RWPE2 (cell line): ENCODE measurements at places on chromosomes 7 and 10.

DNA sequence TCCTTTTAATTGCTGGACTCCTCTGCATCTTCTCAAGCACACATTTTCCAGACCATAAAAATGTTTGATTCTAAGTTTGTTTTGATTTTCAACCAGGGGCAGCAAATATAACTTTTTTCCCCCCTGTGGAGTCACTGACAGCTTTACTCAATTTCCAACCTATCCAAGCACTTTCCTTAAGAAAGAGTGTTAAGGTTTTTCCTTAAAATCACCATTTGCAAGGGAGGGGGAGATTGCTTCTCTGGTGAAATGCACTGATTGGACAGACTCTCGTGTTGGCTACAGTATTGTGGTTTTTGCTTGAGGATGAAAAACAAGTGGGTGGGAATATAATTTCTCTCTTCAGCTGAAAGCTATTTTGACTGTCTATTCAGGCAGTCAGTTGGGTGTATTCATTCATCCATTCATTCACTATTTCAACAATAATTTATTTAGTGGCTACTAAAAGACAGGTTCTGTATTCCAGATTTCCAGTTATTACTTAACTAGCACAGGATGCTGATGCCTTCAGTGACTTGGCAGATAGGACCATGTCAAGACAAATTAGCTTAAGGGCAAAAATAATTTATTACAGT, 146.3 kb downstream of the BAMBI start:
- H3K27ac ChIP-seq: no peak overlapping the region
- no peak for DNase-seq
- no peak overlapping the region for H3K4me3 ChIP-seq
- peaks cover 8% of the 10 kb centered on the region for H3K27me3 ChIP-seq
- no peaks in the 10 kb centered on the region for H3K4me1 ChIP-seq

GRCh38 chr10:100518761-100519241, 860 bp downstream of the SEC31B start:
- peaks cover 9% of the 10 kb centered on the region for H3K4me1 ChIP-seq
- no peaks in the 10 kb centered on the region for H3K27me3 ChIP-seq
- no peak for DNase-seq
- H3K4me3 ChIP-seq: no peak overlapping the region
- peaks cover 5% of the 10 kb centered on the region; the same call in 1 of the 2 replicates for H3K36me3 ChIP-seq
- H3K27ac ChIP-seq: no peak overlapping the region

DNA sequence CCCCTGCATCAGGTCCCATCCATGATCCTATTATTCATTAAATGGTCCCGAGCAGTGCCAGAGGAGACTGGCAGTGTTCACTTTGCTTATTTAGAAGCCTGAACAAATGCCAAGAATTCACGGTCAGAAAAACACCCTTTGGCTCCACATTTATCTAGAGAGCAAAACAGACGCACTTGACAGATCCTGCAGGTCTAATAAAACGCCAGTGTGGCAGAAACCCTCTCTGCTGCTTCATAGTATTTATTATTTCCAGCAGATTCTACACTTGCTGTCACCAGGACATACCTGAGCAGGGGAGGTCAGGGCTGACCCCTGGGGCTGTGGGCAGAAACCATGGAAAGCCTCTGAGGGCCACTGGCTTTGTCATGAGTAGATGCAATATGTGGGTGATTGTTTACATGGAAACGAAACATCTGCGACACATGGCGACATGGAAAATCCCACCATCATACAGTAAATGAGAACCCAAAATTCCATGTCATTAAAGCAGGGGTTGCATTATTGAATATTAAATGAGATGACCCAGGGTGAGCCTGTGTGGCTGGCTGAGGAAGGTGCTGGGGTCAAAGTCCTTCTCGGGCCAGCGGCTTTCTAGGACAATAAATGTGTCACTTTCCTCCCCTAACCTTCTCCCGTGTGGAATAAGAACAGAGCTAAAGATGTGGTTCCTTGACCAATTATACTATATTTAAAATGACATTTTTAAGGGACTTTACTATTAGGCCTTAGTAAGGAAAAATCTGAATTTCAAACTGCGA, 205.9 kb upstream of the SVIL start:
- H3K27ac ChIP-seq: peak overlapping the region; percentile 46
- H3K4me3 ChIP-seq: no peak overlapping the region
- no peaks in the 10 kb centered on the region for H3K36me3 ChIP-seq
- H3K27me3 ChIP-seq: no peaks in the 10 kb centered on the region
- no peak for DNase-seq
- H3K4me1 ChIP-seq: peaks cover 14% of the 10 kb centered on the region

GRCh38 chr7:46839651-46840050, 742.3 kb downstream of the TNS3 start:
- no peaks in the 10 kb centered on the region for H3K4me1 ChIP-seq
- DNase-seq: no peak
- no peaks in the 10 kb centered on the region for H3K27me3 ChIP-seq
- no peaks in the 10 kb centered on the region for H3K36me3 ChIP-seq
- H3K4me3 ChIP-seq: no peak overlapping the region

- no peak overlapping the region for H3K27ac ChIP-seq
- H3K27me3 ChIP-seq: no peaks in the 10 kb centered on the region
- H3K36me3 ChIP-seq: no peaks in the 10 kb centered on the region
- H3K4me1 ChIP-seq: no peaks in the 10 kb centered on the region
- no peak for DNase-seq
- no peak overlapping the region for H3K4me3 ChIP-seq
Observed at GRCh38 chr7:46942574-46942973, 639.3 kb downstream of the TNS3 start.

- no peaks in the 10 kb centered on the region for H3K27me3 ChIP-seq
- H3K36me3 ChIP-seq: no peaks in the 10 kb centered on the region
- H3K4me1 ChIP-seq: peaks cover 3% of the 10 kb centered on the region
- DNase-seq: no peak
Observed at GRCh38 chr7:46948716-46949115, 633.2 kb downstream of the TNS3 start.

GRCh38 chr7:139767561-139767982, 10.2 kb downstream of the HIPK2 start:
- peaks cover 17% of the 10 kb centered on the region for H3K36me3 ChIP-seq
- H3K27me3 ChIP-seq: no peaks in the 10 kb centered on the region
- no peak for DNase-seq
- peaks cover 34% of the 10 kb centered on the region for H3K4me1 ChIP-seq
- H3K4me3 ChIP-seq: no peak overlapping the region

GRCh38 chr10:11605807-11606408, 5.5 kb downstream of the USP6NL start:
- H3K27ac ChIP-seq: no peak overlapping the region
- H3K27me3 ChIP-seq: no peaks in the 10 kb centered on the region
- peaks cover 25% of the 10 kb centered on the region for H3K4me1 ChIP-seq

DNA sequence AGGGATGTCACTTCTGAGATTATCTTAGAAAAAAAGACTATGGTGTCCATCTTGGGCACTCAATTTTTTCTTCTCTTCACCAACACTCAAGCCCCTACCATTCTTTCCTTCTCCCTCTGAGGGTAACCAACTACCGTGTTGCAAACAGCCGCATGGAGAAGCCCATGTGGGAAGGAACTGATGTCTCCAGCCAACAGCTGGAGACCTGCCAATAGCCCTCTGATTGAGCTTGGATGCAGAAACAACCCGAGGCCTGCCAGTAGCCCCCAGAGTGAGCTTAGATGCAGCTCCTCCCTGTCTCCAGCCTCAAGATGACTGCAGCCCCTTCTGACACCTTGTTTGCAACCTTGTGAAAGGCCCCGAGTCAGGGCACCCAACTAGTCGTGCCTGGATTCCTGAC, 36.4 kb upstream of the CHCHD3 start:
- no peak overlapping the region for H3K4me3 ChIP-seq
- H3K4me1 ChIP-seq: no peaks in the 10 kb centered on the region
- H3K36me3 ChIP-seq: no peaks in the 10 kb centered on the region
- DNase-seq: no peak
- no peak overlapping the region for H3K27ac ChIP-seq
- peaks cover 30% of the 10 kb centered on the region for H3K27me3 ChIP-seq

- no peak overlapping the region for H3K27ac ChIP-seq
- H3K4me1 ChIP-seq: peaks cover 3% of the 10 kb centered on the region
- H3K4me3 ChIP-seq: no peak overlapping the region
- no peaks in the 10 kb centered on the region for H3K27me3 ChIP-seq
Observed at GRCh38 chr7:100120733-100121036, 1.3 kb downstream of the CNPY4 start.
